ENCODE measurements at places on chromosomes 2 and 18.
A peak's percentile ranks its signal among the peaks of the same experiment; 100 is the strongest.

DNA sequence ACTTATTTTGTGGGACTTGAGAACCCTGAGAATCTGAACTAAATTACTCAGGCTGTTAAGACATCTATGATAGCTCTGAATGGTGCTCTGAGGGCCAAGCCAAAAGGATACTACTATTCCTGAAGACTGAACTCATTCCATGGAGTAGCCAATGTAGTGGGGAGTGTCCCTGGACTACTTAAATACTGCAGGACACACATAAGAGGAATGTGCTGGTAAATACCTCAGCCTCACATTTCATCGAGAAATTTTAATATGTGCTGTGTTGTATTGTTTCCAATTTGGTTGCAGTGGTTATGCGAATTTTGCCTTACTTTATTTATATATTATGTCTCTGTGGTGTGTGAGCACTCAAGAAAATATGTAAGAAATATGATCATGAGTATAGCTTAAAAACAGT, 264.4 kb upstream of the FIGN start:
- no peak for DNase-seq

DNA sequence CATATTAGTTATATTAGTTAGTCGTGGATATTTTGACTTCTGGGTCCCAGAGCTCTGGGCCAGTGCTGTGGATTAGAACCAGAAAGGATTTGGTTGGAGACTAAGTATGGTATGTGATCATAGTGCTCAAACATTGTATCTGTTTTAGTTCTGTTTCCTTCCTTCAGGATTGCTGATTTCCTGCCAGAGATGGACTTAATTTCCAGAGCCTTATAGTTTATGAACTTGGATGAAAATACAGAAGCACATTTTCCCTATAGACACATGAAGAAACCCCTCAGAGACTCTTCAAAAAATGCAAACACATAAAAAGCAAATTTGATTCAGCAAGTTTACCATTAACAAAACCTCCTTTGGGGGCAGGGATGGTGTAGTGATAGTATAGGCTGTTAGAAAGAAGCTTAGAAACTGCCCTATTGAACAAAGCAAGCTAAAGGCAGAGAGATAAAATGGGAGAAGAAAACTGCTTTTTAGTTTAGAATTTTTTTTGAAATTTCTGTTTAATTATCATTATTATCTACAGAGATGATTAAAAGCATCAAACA, 88.7 kb upstream of the EFEMP1 start:
- DNase-seq, result no peak

- DNase-seq, result no peak
These were observed 62.4 kb upstream of the TWIST2 start for GRCh38 chr2:238785528-238785860.

- no peak for DNase-seq
These were observed 256.4 kb downstream of the MEIS1 start for GRCh38 chr2:66691031-66691965.

DNA sequence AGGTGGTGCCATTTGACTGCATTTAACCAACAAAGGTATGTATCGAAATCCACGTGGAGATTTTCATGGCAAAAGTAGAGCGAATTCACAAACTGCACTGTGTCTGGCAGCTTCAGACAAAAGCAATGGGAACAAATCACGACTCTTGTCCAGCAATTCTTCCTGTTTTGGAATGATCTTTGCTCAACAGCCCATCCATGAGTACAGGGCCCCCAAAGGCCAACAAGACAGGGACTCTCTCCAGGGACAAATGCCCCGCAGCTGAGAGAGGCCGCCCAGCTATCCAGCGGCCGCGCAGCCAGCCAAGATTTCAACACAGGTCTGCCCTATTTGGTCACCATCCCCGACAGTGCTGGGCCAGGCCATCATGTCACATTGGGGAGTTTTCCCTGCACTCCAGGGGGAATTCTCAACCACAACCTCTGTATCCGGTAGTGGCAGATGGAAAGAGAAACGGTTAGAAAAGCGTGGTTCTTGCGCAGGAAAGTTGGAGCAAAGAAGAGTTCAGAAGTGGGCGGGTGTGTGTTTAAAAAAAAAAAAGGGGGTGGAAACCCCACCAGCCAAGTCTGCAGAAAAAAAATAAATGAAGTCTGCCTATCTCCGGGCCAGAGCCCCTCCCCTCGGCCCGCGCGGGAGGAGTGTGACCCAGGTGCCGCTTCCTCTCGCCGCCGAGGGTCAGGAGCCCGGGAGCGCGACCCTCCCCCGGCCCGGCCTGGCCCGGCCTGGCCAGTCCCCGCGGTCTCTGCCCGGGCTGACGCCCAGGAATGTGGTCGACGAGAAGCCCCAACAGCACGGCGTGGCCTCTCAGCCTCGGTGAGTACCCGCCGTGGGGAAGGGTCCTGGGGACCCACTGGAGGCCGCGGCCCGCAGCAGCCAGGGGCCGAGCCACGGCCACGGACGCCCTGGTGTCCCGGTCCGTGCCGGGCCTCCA, at the start of gene GYPC:
TSS of gene GYPC (plus strand) at position 659 of the 931 bp plus-strand sequence. CDS start at position 765, 106 bp downstream.
- DNase-seq, result peak; percentile 98

GRCh38 chr2:38323623-38324022, 53.5 kb downstream of the ATL2 start:
- no peak for DNase-seq

GRCh38 chr2:157325786-157326185, at the start of gene ERMN:
Gene ERMN (minus strand): TSS chr2:157325824. CDS start chr2:157325642, 182 bp downstream.
- no peak for DNase-seq

DNA sequence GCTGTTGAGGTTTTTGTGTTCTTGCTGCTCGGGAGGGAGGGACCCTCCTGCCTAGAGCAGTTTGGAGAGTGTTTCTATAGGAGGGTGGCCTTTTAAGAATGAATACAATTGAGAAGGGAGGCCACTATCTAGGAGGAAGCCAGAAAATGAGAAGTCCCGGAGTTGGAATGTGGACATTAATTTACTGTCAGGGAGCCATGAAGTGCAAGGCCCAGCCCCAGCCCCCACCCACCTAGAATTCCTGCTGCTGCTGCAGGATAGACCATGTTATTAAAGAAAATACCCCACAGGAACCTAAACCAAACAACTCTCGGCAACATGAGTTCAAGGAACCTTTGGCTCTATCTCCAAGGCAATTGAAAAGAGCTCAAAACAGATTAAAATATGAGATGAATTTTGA, 46.0 kb downstream of the ZBTB7C start:
- DNase-seq, result no peak

DNA sequence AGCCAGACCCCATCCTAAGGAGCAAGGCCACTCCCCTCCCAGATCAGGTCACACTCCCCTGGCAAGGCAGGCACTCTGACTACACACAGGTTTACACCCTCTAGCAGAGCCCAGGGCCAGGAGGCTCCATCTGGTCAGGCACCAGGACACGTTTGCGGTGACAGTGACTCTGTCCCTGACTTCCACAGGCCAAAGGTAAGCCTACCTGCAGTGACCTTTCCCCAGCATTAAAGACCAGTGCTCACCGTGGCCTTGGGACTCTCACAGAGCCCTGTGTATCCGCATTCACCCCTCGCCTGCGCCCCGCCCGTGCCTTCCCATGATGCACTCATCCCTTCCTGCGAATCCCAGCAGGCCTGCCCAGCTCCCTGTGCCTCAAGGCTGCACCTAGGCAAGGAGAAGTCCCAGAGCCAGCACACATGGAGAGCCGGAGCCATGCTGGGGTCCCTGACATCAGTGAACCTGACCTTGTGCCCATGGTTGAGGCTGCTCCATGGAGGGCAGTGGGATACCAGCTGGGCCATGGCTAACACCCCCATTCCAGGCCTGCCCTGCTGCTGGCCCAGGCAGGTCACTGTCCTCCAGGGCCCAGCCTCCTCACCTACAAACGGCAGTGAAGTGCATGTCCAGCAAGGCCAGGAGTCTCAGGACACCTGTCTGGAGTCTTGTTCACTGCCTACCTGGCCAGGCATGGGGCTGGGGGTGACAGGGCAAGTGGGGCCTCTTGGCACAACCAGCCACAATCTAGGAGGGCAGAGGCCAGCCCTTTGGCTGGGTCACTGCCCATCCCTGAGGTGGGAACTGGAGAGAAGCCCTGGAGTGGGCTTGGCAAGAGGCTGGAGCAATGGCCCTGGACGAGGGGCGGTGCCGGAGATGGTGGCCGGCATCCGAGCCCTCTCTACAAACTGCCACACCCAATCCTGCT, 3.0 kb downstream of the NEURL3 start:
- DNase-seq, result no peak

DNA sequence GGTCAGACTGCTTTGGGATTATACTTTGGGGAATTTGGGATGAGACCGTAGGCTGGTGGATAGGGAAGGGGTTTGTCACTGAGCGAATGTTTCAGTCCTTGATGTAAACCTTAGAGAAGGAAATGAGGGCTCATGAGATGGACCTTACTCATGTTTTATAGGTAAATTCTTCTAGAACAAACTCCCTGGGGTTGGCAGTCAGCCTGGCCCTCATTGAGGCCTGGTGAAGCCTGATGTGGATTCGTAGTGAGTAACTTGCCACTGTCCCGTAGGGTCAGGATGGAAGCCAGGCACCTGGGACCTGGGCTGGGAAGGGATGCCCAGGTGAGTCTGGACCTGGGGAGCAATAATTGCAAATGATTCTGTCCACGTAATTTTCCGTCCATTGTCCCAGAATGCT, 258.3 kb downstream of the LPIN1 start:
- no peak for DNase-seq

All from inflammatory macrophage treated with lipopolysaccharide for 4 hours (primary cell).